ENCODE measurements at places on chromosomes 16 and 17. TPM values are rescaled to one million over a fixed set of nuclear protein-coding genes. Genes with fewer than 3 reads are reported as not detected.

HAP1 gene
- 0.01 TPM for polyA plus RNA-seq

VTN gene
- polyA plus RNA-seq: 0.46 TPM

HAGHL gene
- 3.7 TPM for polyA plus RNA-seq

LAT gene
- polyA plus RNA-seq: 1.4 TPM

TSPAN10 gene
- polyA plus RNA-seq: 0.94 TPM

PFAS gene
- 20.8 TPM for polyA plus RNA-seq

ARL5C gene
- polyA plus RNA-seq: not detected

ADGRG1 gene
- polyA plus RNA-seq: 7.2 TPM

TBC1D3E gene
- not detected for polyA plus RNA-seq

RNF157 gene
- polyA plus RNA-seq: 7.7 TPM

ABR gene
- polyA plus RNA-seq: 43.7 TPM

Measured in fibroblast of lung (primary cell).